ENCODE measurements at places on chromosomes 13 and 19.

DNA sequence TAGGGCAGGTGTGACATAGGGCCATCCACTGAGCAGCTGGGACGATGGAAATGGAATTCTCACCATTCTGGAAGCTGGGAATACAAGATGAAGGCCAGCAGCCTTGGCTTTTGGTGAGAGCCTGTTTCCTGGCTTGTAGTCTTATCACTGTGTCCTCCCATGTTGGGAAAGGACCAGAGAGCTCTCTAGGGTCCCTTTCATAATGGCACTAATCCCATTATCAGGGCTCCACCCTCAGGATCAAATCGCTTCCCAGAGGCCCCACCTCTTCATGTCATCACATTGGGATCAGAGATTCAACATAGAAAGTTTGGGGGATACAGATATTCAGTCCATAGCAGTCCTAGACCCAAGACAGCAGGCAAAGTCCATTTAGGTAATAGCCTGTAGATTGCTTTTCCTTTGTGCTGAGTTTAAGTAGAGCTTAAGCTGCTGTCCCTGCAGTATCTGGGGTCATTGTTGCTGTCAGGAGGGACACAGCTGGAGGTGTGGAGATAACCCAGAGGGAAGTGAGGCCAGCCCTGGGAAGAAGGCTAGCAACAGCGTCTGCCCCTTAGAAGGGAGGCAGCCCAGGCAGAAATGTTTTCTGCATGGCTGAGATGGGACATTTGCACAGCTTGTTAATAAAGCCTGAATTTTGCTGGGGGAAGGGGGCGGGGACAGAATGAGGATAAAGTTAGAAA lies 136.5 kb upstream of the GPR12 start:
- DNase-seq, result no peak

GRCh38 chr13:79401259-79402070 lies 4.6 kb downstream of the RBM26 start:
- DNase-seq, result no peak

GRCh38 chr13:92836171-92836570 lies 390.4 kb upstream of the GPC6 start:
- no peak for DNase-seq

- DNase-seq, result no peak
Observed at GRCh38 chr13:23025864-23026608, 154.7 kb upstream of the SGCG start.

- no peak for DNase-seq
Observed at GRCh38 chr13:21033856-21034602, 27.4 kb downstream of the LATS2 start.

DNA sequence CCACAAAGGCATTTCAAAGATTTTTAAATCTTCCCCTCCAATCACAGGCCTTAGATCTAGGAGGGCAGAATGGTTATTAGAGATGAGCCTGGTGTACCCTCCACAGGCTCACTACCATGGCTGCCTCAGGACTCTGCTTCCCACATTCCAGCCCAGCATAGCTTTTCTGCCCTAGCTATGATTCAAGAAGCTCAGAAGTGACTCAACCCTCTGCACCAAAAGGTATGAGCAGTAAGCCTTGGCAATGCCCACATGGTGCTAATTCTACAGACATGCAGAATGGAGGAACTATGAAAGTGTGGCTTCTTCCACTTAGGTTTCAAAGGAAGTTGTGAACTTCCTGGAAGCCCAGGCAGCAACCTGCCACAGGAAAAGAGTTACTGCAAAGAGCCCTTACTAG lies 786.2 kb downstream of the SLITRK6 start:
- no peak for DNase-seq

GRCh38 chr19:50877338-50877737 lies 4.1 kb downstream of the KLK2 start:
- DNase-seq, result no peak

- no peak for DNase-seq
Observed at GRCh38 chr13:109204657-109205056, 575.2 kb downstream of the MYO16 start.

DNA sequence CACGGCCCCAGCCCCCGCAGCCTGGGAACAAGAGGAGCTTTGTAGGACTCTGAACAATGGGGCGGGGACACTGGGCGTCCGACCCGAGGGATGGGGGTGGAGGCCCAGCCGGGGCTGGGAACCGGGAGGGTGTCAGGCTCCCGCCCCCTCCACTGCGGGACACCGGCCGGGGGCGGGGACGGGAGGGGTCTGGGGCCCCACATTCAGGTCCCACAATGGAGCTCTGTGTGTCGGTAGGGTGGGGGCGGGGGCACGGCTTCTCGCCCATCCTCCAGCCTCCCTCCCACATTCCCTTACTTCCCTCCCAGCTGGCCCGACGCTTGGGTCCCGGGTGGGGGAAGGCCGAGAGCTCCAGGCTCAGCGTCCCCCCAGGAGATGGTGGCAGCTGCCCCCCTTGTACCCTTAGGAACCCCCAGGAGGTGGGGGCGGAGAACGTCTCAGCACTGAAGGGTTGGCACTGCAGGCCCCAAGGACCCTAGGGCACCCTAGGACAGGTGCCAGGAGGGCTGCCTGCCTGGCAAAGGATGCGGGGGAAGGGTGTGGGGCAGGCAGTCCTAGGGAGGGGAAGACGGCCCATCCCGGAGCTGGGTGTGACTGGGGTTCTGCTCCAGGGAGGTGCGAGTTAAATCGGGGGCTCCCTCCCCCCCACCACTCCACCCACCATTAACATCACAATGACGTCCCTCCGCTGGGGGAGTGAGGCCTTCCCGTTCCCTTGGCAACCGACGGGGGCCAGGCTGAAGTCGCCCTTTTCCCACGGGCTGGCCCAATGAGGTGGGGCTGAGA lies 5.3 kb downstream of the TTYH1 start:
- DNase-seq, result no peak

GRCh38 chr13:42333613-42334328 lies 61.8 kb downstream of the AKAP11 start:
- no peak for DNase-seq

DNA sequence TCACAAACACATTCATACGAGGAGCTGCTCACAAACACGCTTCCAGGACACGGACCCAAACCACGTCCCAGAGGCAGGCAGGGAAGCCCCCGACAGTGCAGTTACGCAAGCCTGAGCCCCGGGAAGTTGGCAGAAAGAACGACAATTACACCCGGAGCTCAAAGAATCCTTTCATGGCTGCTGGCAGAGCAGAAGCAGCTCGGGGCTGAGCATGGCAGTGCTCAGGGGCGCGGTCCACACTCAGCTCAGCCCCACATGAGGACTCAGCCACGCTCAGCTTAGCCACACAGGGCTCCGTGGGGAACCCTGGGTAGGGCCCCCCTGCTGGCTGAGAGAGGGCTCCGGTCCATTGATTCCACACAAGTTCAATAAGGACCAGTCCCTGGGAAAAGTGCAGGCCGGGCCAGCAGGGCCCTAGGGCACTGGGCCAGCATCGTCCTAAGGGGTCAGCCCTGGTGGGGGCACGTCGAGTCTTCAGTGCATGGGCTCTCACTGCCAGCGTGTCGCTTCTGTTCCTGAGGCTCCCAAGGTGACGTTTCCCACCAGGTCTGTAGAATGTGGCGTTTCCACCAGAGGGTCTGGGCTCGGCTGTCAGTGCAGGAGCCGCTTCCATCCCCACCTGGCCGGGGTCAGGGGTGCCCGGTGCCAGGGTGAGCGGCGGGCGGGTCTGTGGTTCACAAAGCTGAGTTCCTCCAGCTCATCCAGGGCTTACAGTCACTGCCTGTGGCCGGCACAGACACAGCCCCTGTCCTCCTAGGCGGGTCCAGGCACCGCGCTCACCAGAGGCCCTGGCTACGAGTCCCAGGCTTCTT lies 23.1 kb downstream of the GAS6 start:
- DNase-seq, result no peak
